Stimulated activated CD8-positive, alpha-beta memory T cell treated with anti-CD3 and anti-CD28 coated beads, Interleukin-4, amount 100 ng/mL, for 4 hours (primary cell): ENCODE measurements at places on chromosomes 16 and 17.

DNA sequence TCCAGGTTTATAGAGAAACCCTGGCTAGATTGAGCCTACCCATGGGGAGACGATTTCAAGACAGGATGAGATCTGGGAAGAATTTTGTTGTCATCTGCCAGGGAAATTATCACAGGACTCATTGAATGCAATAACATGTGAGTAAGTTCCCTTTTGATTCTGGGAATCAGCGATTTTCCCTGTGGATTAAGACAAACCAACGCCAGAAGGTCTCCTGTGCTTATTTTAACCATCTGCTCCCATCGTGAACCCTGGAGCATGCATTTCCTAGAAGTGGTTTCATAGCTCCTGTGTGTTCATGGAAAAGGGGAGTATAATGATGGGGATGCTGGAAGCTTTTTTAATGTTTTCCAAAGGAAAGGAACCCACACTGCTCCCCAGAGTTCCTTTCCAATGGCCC lies 21.0 kb upstream of the ARHGAP44 start:
- no peak for DNase-seq

- no peak for DNase-seq
Observed at GRCh38 chr16:53913920-53914319, 210.0 kb downstream of the FTO start.

DNA sequence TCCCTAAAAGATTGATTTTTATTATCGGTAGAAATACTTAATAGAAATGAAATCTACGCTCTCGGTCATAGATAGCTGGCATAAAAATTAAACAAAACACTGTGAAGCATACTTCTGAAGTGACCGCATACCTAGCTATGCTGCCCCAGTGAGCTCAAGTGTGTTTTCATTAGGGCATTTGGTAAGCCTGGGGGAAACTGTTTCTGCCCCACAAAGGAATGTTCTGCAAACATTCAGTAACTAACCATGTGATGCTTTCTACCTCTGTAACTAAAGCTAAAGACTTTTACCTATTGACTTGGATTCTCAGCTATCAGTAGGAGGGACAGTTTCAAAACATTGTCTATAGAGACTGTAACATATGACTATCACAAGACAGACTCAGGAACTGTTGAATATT lies 93.5 kb upstream of the HSBP1 start:
- DNase-seq = no peak

GRCh38 chr17:65750631-65751115 lies 189.2 kb upstream of the AXIN2 start:
- DNase-seq = peak; percentile 1

DNA sequence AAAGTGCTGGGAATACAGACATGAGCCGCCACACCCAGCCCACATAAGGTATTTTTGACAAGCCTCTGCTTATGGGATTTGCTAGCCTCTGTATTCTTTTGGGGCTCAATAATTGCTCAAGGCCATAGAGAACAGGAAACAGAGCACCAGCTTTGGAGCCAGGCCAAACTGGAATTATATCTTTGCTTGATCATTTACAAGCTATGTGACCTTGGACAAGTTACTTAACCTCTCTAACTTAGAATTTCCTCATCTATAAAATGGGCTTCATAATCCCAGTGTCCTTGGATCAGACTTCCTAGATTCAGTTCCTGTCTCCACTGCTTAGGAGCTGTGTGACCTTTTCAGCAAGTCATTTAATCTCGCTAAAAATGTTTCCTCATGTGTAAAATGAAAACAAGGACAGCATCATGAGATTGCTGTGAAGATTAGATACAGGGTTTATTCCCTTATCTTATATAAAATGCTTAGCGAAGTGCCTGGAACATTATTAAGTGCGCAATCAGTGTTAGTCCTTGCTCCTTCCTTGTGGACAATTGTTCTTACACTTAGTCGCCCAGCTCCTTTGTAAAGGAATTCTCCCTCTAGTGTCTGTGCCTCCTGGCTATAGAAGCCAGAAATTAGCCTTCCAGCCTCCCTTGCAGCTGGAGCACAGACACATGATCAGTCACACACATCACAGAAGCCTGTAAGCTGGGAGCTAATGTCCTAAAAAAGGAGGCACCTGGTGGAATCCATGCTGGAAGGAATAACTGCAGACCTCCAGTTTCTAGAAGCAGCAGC lies 16.6 kb downstream of the KRT9 start:
- no peak for DNase-seq

DNA sequence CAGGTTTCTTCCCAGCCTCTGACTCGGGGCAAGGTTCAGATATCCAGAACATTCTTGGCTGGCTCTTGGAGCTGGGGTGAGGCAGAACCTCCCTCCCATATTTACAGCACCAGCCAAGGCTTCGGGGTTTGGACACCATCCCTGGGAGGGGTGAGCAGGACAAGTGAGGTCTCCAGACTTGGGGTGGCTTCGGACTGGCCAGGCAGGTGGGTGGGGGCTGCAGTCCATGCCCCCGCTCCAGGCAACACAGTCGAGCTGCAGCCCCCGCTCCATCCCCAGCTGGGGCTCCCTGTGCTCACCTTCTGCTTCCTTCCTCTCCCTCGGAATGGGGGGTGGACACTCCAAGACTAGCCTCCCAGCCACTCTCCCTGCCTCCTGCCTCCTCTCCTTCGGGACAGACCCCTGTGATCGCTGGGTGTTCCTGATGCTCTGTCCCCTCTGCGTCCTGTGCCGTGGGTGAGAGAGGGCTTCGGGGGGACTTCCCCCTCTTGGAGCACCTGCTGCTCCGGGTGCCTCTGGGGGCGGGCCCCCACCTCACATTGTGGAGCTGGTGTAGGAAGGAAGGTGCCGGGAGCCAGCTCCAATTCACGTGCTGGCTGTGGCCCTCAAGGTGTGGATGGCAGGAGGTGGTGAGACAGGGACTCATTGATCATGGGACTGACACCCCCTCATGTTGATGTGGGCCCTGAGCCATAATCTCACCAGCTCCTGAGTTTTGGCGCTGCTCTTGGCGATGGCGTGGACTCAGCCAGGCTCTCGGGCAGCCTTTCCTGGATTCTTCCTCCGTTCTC lies 189.2 kb downstream of the SEC14L1 start:
- DNase-seq = no peak

DNA sequence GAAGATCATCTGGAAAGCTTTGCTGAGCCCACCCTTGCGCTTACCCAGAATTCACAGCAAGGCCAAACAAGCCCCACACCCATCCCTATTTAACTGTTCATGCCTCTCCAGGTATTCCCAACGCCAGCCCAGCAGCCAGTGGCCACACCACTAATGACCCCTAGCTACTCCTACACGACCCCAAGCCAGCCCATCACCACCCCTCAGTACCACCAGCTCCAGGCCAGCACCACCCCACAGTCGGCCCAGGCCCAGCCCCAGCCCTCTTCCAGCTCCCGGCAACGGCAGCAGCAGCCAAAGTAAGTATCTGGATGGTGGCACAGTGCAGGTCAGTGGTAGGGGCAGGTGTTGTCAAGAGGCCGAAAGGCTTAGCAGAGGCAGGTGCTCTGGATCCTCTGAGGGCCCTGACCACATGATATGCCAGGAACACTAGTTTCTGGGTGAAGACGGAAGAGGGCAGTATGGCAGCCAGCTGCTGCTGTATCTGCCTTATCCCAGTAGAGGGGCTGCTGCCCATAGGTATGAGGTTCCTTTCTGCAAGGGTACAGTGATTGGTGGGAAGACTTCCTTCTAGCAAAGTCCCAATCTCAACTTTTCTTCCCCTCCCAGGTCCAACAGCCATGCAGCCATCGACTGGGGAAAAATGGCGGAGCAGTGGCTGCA lies 10.7 kb downstream of the PROCA1 start:
- DNase-seq = no peak

DNA sequence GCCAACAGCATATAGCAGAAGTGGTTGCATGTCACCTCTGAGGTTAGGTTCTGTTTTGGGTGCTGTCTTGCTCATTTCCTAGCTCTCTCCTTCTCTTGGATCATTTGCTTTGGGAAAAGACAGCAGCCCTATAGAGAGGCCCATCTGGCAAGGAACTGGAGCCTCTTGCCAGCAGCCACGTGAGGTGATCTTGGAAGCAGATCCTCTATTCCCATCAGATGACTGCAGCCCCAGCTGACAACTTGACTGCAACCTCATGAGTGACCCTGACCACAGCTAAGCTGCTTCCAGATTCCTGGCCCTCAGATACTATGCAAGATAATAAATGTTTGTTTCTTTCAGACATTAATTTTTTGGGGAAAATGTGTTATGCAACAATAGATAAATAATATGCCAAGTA lies 213.3 kb upstream of the HS3ST4 start:
- no peak for DNase-seq

- no peak for DNase-seq
Observed at GRCh38 chr16:66899310-66899944, 19.1 kb downstream of the PDP2 start.

DNA sequence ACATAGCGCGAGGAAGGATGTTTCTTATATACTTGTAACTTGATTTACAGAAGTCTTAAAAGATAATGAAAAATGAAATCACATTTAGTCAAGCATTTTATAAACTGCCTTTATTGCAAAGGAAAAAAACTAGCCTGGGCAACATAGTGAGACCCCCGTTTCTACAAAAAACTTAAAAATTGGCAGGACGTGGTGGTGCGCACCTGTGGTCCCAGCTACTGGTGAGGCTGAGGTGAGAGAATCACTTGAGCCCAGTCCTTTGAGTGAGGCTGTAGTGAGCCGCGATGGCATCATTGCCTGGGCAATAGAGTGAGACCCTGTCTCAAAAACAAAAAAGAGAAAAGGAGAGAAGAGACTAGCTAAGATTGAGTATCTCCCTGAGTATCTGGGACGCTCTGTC lies 145.2 kb upstream of the CIBAR2 start:
- no peak for DNase-seq

GRCh38 chr17:21517538-21518293 lies 141.6 kb downstream of the KCNJ12 start:
- no peak for DNase-seq
